ENCODE measurements at places on chromosomes 6 and 20.

DNA sequence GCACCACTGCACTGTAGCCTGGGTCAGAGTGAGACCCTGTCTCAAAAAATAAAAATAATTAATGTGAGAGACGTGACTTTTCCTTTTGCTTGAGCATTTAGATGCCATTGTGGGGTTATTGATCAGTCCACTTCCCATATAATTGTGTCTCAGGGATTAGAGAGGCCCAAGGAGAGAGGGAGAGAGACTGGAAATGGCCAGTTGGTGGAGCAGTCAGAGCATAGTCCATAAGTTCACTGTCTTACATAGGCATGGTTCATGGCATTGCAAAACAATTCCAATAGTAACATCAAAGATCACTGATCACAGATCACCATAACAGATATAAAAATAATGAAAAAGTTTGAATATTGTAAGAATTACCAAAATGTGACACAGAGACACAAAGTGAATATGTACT lies 15.2 kb upstream of the SDHAF4 start:
- DNase-seq = no peak

- no peak for DNase-seq
Observed at GRCh38 chr6:41411961-41412360, 76.6 kb downstream of the NCR2 start.

DNA sequence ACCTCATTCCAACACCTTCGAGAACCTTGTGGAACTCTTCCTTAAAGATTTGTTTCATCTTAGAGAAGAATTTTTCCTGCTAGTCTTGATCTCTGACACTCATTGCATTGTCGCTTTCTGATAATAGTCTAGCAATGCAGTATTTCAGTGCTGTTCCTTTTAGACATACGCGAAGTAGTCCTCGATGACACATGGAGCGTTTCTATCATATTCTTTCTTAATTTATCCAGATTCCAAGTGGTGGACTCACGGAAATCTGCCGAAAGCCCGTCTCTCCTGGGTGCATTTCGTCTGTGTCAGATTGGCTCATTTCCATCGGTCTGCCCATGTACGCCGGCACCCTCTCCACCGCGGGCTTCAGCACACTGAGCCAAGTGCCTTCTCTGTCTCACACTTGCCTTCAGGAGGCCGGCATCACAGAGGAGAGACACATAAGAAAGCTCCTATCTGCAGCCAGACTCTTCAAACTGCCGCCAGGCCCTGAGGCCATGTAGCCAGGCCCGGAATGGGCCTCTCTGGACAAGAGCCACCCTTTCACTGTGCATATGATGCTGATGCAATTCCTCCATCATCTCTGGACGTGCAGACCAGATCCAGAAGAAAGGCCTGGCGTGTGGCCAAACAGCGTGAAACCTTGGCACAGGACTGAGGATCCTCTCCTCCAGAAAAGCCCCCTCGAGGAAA lies 198.6 kb upstream of the UST start:
- no peak for DNase-seq

GRCh38 chr20:35561268-35561667 lies 19.4 kb downstream of the ERGIC3 start:
- DNase-seq = peak; percentile 57

GRCh38 chr6:109840034-109840433 lies 138.1 kb upstream of the GPR6 start:
- no peak for DNase-seq

DNA sequence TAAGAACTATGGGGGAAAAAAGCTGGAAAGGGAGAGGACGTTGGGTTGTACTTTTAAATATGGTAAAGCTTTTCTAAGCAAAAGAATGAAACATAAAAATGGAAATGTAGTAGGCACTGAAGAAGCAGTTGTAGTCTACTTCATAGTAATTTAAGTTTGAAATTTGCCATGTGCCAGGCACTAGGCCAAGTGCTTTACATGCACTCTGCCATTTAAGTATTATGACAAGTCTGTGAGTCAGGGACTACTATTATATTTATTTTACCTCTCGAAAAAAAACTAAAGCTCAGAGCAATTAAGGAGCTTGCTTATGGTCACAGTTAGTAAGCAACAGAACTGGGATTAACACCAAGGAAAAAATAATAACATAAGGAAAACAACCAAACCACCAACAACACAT lies 257.8 kb downstream of the GMDS start:
- no peak for DNase-seq

GRCh38 chr6:148347441-148348054 lies 4.9 kb downstream of the SASH1 start:
- no peak for DNase-seq

- DNase-seq = no peak
Observed at GRCh38 chr6:85680388-85680787, 37.7 kb upstream of the SYNCRIP start.

GRCh38 chr6:56729719-56730118 lies 87.0 kb upstream of the DST start:
- no peak for DNase-seq

DNA sequence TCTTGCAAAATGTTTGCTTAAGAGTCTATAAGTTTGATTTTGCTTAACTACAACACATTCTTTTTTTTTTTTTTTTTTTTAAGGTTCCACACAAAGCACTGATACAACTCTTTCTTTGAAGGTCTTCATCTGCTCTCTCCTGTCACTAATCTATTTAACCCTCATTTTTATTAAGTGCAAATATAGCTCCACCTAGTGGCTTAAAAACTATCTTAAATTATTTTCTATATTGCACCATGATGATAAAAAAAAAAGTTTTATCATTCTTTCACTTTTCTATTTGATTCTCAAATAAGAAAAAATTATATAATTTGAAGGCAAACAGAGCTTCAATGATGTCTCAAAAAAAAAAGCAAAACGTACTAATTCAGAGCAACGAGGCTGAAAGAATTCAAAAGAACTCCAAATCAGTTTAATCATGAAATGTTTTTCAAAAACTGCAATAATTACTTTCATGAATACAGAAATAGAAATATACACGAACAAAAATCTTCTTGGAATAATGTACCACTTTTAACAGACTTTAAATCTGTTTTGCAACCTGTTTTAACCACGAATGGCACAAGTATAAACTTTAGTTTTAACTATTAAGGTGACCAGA lies 12.8 kb downstream of the ESF1 start:
- DNase-seq = peak; percentile 61

- no peak for DNase-seq
Observed at GRCh38 chr20:36230019-36230418, 6.3 kb upstream of the AAR2 start.

- no peak for DNase-seq
Observed at GRCh38 chr20:11350126-11351005, 567.3 kb upstream of the BTBD3 start.

DNA sequence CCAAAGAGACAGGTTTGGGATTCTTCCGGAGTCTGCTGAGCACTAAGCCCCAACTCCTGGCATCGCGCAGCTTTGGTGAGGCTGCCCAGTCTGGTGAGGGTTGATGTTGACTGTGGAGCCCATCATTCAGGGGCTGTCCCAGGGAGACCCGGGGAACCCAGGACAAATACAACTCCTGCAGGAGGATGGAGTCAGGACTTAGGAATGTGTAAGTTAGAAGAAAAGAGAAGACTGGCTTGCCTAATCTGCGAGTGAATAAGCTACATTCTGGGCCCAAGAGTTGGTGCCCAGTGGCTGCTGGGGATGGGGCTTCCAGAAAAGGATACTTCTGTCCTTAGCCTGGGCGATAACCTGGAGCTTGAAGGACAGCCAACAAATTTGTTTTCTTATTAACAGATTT lies 47.9 kb downstream of the STK35 start:
- DNase-seq = no peak

DNA sequence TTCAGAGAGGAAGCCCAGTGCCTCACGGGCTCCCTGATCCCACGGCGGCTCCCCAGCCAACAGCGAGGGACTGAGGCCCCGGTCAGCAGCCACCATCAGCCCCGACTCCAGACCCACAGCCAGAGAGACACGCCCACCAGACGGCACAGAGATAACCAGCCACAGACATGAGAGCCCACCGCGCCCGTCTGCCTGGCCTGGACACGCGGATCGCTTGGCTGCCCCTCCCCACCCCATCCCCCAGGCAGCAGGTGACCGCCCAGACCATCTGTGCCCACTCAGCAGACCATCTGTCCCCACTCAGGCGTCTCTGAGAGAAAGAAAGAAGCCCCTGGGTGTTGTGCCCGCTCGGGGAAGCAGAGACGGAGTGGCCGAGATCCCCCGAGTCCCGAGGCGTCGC lies 55.5 kb upstream of the CHRNA4 start:
- DNase-seq = peak; percentile 50

GRCh38 chr6:116419069-116419786 lies 41.9 kb upstream of the CALHM6 start:
- DNase-seq = no peak

GRCh38 chr6:47129129-47129528 lies 87.0 kb upstream of the ADGRF1 start:
- DNase-seq = no peak

- DNase-seq = no peak
Observed at GRCh38 chr6:44202332-44202971, 14.3 kb upstream of the MYMX start.

GRCh38 chr6:128487055-128487454 lies 33.3 kb downstream of the PTPRK start:
- no peak for DNase-seq

DNA sequence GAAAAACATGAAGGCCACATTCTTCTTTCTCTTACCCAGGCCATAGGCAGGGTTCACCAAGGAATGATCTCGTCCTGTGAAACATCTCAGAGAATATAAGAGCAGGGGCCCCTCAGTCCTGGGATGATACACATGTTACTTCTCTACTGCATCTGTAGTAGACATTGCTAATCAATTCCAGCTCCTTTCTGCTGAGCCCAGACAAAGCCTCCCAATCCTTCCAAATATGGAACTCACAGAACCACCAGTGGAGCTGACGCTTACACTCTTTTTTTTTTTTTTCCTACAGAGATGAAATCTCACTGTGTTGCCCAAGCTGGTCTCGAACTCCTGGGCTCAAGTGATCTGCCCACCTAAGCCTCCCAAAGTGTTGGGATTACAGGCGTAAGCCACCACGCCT lies 9.1 kb downstream of the SNTA1 start:
- DNase-seq = no peak

GRCh38 chr6:4506792-4507191 lies 269.4 kb upstream of the CDYL start:
- DNase-seq = no peak

- DNase-seq = no peak
Observed at GRCh38 chr6:81606965-81607381, 145.5 kb downstream of the TENT5A start.

DNA sequence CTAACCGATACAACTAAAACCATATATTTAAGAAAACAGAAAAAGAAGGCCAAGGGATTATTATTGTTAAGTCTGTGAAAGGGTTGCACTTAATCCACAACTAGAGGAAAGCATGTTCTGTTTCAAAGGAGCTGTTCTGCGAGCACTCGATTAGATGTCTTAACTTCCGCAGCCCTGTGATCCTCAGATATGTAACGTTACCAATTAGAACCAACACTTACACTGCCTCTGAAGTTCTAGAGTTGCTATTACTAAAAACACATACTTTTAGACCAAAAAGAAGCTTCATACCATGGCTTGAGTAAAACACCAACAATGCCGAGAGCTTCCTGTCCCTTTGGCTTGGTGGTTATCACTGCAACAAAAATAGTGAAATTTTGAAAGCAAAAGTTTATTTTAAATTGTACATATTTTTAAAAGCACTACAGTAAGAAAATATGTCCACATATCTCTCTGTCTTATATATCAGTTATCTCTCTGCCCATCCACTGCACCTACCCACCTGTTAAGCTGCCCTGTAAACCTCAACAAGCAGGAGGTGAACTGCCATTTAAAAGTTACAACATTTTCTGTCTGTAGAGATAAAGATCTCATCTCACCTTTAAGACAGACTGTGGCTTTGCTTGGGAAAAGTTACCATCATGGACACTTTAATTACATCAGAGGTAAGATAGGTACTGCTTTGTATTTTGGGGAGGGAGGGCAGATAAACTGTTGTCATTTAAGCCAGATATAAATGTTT lies 7.1 kb upstream of the DUSP22 start:
- no peak for DNase-seq

GRCh38 chr20:13442986-13443385 lies 195.7 kb downstream of the TASP1 start:
- no peak for DNase-seq

DNA sequence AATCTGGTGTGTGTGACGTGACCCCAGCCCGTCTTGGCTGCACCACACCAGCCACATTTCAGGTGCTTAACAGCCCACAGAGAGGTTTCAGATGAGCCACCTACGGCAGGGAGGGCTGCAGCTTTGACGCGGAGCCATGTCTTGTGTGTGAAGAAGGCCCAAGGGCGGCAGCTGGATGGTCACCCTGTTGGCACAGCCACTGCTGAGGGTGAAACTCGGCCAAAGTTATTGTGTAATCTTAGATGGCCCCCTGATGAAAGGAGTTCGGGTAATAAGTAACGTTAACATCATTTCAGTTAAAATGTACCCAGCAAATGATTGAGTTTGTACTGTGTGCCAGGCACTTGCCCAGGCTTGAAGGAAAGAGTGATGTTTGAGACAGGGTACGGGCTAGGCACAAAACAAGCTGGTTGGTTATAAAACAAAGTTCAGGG lies 97.2 kb downstream of the SSR1 start:
- DNase-seq = no peak

- DNase-seq = no peak
Observed at GRCh38 chr6:107064579-107065065, 36.6 kb downstream of the MTRES1 start.

DNA sequence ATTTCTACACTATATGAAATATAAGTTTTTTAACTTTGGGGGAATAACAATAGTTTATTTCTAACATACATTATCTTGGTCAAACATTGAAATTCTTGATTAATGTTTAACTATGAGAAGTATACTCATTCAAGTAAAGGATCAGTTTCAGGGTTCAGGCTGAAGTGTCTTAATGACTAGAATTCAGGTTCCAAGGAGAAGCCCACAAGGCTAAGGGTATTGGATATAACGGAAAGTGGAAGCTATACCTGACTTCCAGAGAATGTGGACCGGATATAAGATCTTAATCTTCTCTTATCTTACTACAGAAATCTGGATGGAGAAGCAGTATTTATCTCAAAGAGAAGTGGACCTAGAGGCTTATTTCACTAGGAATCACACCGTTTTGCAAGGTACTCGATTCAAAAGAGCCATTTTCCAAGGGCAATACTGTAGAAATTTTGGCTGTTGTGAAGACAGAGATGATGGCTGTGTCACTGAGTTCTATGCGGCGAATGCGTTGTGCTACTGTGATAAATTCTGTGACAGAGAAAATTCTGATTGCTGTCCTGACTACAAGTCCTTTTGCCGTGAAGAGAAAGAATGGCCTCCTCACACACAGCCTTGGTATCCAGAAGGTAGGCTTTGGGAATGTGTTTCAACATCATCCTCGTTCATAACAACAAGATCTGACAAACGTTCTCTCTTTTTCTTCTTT lies at the start of gene TINAG:
Gene TINAG (plus strand): TSS at position 153 of the 697 bp plus-strand sequence. CDS start 110 bp downstream, at position 263.
- no peak for DNase-seq

DNA sequence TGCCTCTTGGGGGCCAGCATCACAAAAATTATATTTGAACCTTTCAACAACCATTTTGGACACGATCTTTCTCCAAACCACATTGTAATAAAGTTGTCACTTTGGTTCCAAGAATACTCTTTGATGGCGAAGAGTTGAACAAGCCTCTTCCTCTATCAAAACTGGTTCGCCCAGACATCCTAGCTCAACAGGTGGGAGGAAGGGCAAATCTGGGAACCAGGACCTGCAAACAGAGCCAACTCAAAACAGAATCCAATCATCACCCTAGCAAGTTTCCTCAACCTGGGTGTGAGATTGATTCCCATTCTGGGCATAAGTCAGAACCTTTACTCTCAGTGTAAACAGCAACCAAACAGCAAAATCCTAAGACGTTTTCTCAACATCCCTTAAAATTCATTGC lies 141.2 kb upstream of the RREB1 start:
- no peak for DNase-seq

GRCh38 chr20:3227936-3228749 lies 10.8 kb downstream of the SLC4A11 start:
- no peak for DNase-seq

All from NCI-H2171 treated with DMSO at 0.1 percent for 48 hours (cell line).